ENCODE measurements at places on chromosomes 11 and 22.

DNA sequence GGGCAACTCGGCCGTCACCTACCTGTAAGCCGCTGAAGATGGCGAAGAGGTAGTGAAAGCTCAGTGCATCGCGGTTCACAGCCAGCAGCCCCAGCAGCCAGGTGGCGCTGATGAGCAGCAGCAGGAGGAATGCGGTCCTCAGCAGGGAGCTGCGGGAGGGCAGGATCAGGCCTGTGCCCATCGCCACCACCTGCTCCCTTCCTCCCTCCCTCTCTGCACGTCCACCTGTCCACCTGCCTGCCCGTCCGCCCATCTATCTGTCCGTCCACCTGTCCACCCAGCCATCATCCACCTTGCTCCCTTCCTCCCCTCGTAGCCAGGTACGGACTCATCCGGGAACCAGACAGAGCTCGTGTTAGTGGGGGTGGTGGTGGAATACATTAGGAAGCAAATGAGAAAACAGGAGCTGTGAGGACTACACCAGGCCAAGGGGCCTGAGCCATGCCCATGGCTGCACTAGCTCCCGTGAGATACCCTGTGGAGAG is 32.2 kb downstream of the TRMU start:
- DNase-seq: peak; percentile 59

DNA sequence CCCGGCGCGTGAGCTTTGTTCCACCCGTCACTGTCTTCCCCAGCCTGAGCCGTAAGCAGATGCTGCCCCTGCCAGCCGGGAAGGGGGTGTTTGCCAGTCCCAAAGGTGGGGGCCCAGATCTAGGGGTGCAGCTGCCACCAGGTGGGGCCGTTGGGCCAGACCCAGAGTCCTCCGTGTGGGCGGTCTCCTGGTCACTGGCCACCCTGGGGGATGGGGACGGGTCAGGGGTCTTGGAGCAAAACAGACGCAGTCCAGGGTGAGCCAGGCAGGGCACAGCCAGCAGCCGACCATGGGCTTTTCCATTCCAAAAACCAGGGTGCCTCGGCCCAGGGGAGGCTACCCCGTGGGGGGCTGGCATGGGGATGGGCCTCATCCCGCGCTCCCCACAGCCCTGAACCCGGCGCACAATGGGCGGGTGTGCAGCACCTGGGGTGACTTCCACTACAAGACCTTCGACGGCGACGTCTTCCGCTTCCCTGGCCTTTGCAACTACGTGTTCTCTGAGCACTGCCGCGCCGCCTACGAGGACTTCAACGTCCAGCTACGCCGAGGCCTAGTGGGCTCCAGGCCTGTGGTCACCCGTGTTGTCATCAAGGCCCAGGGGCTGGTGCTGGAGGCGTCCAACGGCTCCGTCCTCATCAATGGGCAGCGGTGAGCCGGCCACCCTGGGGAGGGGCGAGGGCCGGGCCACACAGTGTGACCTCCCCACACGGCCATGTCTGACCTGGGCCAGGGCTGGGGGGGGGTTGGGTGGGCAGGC is 3.5 kb downstream of the MUC5B start:
- no peak for DNase-seq

DNA sequence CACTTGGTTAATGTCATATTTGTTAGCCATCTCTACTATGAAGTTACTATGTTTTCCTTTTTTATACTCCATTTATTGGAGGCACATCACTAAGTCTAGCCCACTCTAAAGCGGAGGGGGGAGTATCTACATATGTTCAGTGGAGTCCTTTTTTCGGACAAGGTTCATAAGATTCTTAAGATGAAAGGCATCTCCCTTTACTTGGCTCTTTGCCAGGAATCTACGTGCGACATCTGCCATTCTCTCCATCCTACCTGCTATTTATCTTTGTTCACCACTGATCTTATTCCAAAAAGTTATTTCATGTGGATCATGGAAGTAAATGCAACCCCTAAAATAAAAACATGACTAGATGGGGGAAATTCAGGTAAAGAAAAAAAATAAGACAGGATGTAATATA is 77.4 kb upstream of the YWHAH start:
- no peak for DNase-seq

- no peak for DNase-seq
Measured at GRCh38 chr11:103887001-103887658, 149.3 kb upstream of the DDI1 start.

GRCh38 chr22:35059632-35060031 is 6.3 kb upstream of the ISX start:
- no peak for DNase-seq

DNA sequence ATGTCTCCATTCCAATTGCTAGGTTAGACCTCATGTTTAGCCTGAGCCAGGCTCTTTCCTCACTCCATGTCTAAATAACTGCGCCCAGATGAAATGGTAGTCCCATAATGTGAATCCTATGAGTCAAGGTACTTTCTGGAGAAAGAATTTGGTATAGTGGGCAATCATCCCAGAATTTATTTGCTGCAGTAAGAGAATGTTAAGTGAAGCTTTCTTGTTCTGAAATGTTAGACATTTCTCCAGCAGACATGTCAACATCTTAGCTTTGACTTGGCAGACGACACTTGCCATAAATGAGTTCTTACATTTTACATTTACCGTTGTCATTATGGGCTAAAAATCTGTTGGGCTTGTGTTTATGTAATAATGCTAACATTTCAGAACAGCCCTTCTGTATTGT is 165.2 kb downstream of the PGR start:
- DNase-seq: no peak

- no peak for DNase-seq
Measured at GRCh38 chr11:77882396-77882795, 61.5 kb downstream of the AAMDC start.

DNA sequence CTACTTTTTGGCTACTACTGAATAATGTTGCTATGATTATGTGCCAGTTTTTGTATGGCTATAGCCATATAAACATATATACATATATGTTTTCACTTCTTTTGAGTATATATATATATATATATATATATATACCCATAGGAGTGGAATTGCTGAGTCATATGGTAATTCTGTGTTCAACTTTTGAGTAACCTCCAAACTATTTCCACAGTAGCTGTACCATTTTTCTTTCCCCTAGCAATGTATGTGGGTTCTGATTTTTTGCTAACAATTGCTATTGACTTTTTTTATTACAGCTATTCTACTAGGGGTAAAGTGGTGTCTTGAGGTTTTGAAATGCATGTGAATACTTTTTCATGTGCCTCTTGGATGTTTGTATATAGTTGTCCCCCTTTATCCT is 30.4 kb downstream of the CBL start:
- DNase-seq: no peak

- no peak for DNase-seq
Measured at GRCh38 chr22:47107431-47107830, 345.0 kb downstream of the TBC1D22A start.

DNA sequence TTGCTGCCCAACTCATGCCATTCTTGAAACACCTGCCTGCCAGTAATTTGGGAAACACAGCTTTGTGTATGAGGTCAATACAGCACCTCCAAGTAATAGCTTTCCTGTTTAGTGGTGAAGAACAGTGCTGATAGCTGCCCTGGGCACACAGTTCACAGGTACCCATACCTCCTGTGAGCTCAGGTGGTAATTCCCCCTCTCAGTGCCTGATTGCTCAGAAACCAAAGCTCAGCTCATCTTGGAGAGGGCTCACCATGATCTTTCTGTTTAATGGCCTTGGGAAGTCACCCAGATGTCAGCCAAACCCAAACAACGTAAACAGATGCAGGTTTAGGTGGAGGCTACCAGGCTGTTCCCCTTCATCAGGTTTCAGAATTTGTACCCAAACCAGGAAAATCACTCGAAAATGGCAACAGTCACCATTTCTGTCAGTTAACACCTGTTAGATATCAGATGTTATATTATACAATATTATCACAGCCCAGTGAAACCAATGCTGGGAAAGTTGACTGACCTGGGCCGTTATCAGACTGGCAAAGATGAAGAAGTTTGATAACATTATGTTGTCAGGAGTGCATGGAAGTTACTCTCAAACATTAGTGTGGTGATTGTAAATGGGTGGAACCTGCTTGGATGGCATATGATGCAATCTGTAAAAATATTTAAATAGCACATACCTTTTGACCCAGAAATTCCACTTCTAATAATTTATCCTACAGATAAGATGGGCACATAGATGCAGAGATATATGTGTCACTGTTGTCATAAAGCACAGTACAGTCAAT is 18.9 kb downstream of the VSTM5 start:
- no peak for DNase-seq

- no peak for DNase-seq
Measured at GRCh38 chr11:2649400-2649799, 50.4 kb downstream of the KCNQ1OT1 start.

DNA sequence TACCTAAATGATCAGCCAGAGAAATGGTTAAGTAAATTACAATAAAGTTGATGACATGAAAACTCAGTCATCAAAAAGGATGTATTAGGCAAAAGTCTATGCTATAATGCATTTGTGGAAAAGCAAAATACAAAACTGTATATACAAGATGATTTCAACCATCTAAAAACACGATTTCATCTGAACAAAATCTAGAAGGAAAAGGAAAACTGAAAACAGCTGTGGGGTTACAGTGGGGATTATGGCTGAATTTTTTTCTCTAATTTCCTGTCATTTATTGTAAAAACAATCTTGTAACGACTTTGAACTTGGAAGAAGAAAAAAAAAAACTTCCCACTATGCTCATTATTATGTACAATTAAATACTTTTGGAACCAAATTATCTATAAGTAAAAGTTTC is 30.3 kb downstream of the CHEK2 start:
- DNase-seq: no peak

DNA sequence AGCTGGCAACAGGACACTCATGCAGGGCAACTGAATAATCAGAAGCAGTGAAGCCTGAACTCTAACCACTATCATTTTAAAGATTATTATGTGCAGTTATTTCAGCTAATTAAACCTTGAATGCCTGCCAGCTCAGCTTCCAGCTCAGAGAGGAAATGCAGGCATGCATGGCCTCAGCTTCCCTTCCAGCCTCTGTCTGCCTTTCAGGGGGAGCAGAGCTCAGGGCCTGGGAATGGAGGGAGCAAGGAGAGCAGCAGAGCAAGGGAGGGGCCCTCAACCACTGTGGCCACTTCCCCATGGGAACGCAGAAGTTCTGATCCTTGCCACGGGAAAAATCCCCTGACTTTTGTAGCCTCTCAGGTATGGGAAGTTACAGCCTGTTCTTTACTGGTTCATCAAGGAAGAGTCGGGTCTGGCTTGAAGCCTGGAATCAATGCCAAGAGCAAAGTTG is 32.5 kb upstream of the APLNR start:
- DNase-seq: no peak

DNA sequence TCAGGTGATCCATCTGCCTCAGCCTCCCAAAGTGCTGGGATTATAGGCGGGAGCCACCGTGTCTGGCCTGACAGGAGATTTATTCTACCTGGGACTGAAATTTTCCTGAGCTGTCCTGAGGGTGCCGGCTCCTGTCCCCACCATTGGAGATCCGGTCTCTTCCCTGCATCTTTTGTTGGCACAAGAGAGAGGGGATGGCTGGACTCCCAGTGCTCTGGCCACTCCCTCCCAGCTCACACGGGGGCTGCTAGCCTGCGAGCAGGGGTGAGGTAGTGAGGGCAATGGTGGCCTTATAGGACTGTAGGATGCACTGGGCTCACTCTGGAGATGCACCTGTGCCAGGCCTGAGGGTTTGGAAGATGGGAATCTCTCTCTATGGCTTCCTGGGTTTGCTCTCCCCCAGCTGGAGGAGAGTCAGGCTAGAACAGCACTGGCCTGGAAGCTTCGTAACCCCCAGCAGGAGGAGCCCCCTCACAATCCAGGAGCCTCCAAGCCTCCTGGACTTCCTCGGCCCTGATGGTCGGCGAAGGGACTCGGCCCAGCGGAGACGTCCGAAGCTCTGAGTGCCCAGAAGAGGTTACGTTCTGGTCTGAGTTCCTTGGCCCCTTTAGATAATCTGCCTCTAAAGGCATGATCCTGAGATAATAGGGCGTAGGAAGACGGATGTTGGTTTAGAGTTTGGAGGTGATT is 106.4 kb downstream of the NECTIN1 start:
- DNase-seq: no peak

GRCh38 chr11:32069361-32070058 is 21.4 kb upstream of the RCN1 start:
- DNase-seq: no peak

DNA sequence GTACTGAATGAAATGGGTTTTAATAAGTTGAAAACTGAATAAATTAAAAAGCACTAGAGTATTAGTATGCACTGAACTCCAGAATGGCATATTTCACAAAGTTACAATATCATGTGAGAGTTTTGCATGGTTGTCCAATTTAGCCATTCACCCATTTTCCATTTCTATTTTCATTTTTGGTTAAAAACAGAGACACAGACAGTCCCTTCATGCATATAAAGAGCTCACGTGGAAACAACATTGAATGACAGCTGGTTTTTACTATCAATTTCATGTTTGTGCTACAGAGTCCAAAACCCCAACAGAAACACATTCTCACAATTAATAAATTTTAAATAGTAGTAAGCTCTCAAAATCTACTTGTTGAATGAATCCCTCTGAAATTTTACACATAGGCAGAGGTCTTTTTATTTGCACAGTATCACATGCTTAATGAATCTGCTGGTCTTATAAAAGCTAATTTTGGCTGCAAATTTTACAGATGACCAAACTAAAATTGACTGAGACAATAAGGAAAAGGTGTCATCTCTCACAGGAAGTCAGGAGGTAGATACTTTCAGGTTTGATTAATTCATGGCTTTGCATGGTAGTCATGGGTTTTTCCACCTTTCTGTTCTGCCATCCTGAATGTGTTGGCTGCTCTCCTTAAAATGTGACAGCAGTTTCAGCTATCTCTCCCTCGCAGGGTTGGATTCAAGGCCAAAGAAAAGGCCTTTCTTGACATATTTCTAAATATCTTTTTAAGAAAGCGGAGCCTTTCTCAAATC is 20.6 kb upstream of the DDI1 start:
- no peak for DNase-seq

GRCh38 chr11:128187835-128188234 is 399.5 kb downstream of the ETS1 start:
- DNase-seq: no peak

- DNase-seq: no peak
Measured at GRCh38 chr11:76773921-76774361, 9.2 kb upstream of the TSKU start.

- peak; percentile 28 for DNase-seq
Measured at GRCh38 chr11:1260023-1260501, 37.2 kb downstream of the MUC5B start.

DNA sequence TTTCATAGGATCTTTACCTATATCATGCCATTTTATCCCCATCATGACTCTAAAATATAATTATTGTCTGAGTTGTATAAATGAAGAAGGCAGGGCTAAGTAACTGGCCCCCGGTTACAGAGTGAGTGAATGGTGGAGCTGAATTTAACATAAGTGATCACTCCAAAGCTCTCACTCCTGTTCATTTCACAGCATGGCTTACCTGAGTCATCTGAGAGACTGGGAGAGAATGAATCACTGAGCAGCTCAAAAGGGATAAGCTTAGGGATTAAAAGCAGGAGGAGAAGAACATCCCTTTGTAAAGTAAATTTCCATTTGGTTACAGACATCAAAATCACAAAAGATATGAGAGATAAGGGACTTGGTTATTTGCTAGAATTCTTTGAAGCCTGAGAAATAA is 294.0 kb upstream of the CTSC start:
- no peak for DNase-seq

GRCh38 chr11:58070585-58070984 is 39.8 kb downstream of the OR6Q1 start:
- DNase-seq: no peak
